ENCODE measurements at places on chromosomes 7 and 10. TPM values are rescaled to one million over a fixed set of nuclear protein-coding genes. Genes with fewer than 3 reads are reported as not detected.

GRCh38 chr7:48250441-48250951 lies 79.2 kb downstream of the ABCA13 start:
- DNase-seq: peak; percentile 83

The TMEM184A gene
- 1.9 TPM for polyA plus RNA-seq

DNA sequence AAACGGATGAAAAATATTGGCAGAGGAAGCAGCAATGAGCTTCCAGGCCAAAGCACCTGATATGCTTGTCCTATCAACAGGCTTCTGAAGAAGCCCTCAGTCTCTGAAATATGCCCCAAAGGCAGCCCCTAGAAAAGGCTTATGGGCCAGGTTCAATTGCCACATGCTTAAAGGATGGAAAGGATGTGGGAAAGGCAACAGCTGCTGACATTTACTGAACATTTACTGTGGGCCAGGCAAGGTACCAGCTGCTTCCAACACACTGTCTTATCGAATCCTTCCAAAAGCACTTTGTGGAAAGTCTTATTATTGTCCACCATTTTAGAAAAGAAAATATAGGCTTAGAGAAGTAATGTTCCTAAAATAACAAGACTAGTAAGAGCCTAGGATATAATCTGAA lies 56.5 kb downstream of the DOCK4 start:
- DNase-seq: no peak

The WNT8B gene
- polyA plus RNA-seq: not detected

The JAKMIP3 gene
- polyA plus RNA-seq: 0.09 TPM

- no peak for DNase-seq
Observed at GRCh38 chr10:116487522-116488430, 58.0 kb upstream of the PNLIP start.

- DNase-seq: peak; percentile 96
Observed at GRCh38 chr7:23470330-23471105, at the start of gene IGF2BP3. Gene IGF2BP3 (minus strand): TSS chr7:23470491. CDS start chr7:23470110, 381 bp downstream.

DNA sequence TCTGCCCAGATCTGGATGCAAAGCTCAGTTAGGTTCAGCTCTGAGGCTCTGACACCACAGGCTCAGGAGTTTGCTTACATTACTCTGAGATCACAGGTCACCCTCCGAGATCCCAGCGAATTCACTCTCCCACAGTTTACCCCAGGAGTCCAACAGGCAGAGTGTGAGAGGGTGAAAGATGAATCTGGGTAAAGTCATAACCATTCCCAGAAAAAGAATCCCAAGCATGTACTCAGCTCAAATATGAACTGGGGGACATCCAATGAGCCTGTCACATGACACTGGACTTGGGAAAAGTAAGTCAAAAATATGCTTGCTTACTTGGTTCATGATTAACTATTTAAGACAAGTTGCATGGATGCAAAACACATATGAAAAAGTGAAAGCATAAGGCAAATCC lies 110.3 kb upstream of the ARID5B start:
- DNase-seq: peak; percentile 80

DNA sequence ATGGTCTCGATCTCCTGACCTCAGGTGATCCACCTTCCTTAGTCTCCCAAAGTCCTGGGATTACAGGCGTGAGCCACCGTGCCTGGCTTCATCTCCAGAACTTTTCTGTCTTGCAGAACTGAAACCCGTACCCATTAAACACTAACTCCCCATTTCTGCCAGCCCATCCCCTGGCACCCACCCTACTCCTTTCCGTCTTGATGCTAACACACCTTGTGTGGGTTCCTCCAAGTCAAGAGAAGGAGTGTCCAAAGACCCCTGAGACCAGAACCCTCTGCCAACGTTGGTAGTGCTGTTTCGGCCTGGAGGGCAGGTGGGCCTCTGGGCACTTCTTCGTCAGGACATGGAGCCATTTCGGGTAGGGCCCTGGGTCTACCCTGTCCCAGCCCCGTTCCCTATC lies 83.6 kb downstream of the MGMT start:
- DNase-seq: no peak

DNA sequence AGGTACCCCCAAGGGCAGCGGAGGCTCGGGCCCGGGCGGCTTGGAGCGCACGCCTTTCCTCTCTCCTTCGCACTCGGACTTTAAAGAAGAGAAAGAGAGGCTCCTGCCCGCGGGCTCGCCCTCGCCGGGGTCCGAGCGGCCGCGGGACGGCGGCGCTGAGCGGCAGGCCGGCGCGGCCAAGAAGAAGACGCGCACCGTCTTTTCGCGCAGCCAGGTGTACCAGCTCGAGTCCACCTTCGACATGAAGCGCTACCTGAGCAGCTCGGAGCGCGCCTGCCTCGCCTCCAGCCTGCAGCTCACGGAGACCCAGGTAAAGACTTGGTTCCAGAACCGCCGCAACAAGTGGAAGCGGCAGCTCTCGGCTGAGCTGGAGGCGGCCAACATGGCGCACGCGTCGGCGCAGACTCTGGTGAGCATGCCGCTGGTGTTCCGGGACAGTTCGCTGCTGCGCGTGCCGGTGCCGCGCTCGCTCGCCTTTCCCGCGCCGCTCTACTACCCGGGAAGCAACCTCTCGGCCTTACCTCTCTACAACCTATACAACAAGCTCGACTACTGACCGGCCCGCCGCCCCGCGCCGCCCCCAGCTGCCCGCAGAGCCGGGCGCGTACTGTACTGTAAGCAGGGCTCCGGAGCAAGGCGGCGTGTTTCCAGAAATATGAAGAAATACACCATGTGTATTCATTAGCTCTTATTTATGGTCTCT lies 1.8 kb downstream of the HMX2 start:
- DNase-seq: peak; percentile 42

DNA sequence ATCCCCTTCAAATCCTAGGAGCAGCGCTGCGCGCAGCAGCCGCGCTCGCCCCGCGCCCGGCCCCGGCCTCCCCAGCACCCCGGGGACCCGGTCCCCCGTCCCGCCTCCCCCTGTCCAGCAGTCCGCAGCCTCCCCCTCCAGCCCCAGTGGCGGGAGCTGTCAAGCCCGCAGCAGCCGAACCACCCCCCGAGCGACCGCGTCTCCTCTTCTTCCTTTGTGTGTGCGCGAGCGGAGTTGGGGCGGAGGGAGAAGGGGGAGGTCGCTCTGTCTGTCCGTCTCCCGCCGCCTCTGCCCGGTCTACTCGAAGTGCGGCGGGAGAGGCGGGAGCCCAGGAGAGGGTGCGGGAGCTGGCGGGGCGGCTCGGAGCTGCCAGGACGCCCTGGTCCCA lies 375 bp upstream of the CHN2 start:
- DNase-seq: no peak
